ENCODE measurements at places on chromosomes 5 and 9. TPM values are rescaled to one million over a fixed set of nuclear protein-coding genes. Genes with fewer than 3 reads are reported as not detected.

Gene CATSPER3
- under 0.01 TPM for total RNA-seq

Gene ANKS6
- 31.1 TPM for total RNA-seq

Gene NEUROG1
- not detected for total RNA-seq

Gene ADAMTSL1
- total RNA-seq, result 55.4 TPM

Gene ADAMTS19
- not detected for total RNA-seq

Gene ORM2
- total RNA-seq, result not detected
